ENCODE measurements at places on chromosomes 13 and 19.

DNA sequence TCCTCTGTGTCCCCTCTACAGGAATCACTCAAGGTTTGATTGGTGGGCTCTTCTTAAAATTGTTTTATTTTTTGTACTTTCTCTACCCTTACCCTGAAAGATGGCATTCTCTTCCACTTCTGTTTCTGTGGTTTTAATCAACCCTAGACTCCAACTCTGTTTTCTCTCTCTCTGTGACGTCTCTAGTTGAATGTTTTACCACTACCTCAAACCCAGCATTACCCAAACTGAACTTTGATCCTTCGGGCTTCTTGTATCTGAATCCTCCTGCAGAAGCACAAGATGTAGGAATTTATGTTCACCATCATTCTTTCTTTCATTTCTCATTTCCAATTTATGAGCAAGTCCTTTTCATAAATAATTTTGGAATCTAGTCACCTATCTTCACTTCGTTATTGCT lies 39.9 kb downstream of the PCCA start:
- DNase-seq = no peak

DNA sequence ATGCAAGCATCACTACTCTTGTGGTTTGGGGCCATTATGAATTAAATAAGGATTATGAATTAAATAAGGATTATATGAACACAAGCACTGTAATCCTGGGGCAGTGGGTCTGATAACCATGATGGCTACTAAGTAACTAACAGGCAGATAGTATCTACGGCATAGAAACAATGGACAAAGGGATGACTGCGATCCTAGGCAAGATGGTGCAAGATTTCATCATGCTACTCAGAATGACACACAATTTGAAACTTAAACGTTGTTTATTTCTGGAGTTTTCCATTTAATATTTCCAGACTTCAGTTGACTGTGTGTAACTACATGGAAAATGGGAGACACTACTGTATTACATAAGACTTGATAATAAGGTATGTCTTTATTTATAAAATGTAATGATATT lies 15.1 kb downstream of the KCNRG start:
- no peak for DNase-seq

DNA sequence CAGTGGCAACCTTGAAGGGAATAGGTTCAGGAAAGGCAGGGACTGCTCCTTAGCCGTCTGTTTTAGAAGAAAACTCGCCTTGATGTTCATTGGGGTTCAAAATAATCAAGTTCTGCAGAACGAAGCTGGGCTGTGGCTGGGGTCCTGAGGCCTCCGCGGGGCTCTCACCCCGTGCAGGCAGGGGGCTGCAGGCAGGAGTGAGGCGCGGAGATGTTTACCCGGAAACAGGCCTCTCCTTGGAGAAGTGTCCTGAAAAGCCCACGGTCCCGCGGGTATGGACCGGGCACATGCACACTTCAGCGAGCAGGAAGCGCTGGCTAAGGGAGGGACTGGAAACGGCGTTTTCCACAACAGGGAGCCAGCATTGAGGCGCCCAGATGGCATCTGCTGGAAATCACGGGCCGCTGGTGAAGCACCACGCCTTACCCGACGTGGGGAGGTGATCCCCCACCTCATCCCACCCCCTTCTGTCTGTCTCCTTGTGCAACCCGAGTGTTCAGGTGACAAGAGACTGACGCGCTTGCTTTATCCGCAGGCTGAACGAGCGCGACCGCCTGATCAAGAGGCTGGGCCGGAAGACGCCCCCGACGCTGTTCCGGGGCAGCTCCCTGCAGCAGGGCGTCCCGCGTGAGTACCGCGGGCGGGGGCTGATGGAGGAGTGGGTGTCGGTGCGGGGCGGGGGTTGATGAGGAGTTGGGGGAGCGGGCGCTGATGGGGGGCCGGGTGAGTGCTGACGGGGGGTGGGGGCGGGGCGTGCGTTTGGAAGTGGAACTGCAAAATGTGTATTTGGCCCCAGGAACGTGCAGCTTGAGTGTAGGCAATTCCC lies 39.6 kb downstream of the SHISA2 start:
- no peak for DNase-seq

- no peak for DNase-seq
These were observed 38.7 kb upstream of the FLT1 start for GRCh38 chr13:28533441-28534166.

DNA sequence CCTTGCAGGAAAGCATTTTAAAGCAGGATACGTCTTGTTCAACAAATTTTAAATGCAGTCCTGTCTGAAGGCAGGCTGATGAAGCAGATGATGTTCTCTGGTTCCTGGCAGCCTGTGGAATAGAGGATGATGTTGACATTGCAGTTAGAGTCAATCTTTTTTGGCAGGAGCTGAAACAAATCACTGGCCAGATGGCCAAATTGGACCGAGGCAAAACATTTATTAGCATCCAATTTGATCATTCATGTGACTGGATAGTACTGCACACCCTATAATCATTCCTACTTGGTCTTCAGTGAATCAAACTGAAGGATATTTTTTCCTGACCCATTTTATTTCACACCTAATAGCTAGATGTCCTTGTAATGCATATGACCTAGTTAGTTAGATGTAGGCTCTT lies 172.2 kb upstream of the SLC10A2 start:
- no peak for DNase-seq

Data from astrocyte of the spinal cord (primary cell).